ENCODE measurements at places on chromosomes 4 and X.

DNA sequence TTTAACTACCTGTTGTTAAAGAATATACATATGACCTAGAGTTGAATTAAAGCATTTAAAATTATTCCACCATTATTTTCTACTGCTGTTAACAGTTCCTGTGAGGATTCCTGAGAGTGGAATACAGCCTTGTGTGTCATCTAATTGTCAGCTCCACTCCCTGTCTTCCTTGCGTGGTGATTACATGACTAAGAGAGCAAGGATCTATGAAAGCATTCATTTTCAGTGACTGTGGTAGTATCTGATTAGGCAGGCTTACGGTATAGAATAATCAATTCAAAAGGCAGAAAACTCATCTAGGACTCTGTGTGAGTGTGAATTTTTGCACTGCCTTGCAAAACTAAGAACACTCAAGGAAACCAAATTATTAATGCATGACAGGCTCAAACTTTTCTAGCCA is 577.8 kb downstream of the SH3BGRL start:
- no peak for DNase-seq

DNA sequence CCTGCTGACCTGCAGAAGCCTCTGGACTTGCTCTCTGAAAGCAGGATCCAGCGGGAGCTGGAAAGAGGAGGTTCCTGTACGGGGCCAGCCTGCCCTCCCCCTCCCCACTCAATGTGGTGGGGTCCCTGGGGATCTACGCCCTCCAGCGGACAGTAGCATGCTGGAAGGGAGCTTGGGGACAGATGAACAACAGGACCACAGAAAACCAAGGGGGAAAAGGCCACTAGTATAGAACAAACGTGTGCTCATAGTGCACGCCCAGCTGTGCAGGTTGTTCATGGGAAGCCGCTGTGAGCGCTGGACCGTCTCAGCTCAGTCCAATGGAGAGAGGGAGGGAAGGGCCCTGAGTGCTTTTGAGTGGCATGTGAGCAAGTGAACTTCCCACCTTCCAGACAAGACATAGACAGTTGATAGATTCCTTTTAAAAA is 15.8 kb downstream of the HMX1 start:
- no peak for DNase-seq

- peak; percentile 92 for DNase-seq
These were observed at the start of gene TRAM1L1 for GRCh38 chr4:117084866-117085701. Gene TRAM1L1 (minus strand): TSS chr4:117085576. CDS start chr4:117085393, 183 bp downstream.

- DNase-seq: no peak
These were observed 234.1 kb downstream of the STIM2 start for GRCh38 chr4:27094783-27095182.

DNA sequence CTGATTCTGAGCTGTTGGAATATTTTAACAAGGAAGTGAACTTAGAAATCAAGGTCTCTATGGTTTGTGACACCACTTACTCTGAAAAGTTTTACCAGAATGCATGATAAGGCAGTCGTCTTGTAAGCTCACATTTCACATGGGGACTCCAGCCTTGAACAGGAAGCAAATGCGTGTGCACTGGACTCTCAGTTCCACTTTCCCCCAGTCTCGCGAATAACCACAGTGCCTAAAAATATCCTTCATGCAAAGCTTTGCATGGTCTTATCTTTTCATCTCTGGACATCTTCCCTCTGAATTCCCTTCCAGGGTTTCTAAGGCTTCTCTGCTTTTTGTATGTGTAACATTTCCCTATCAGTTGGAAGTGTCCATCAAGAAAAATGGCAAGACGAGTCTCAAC is 581.8 kb downstream of the NLGN4X start:
- no peak for DNase-seq

DNA sequence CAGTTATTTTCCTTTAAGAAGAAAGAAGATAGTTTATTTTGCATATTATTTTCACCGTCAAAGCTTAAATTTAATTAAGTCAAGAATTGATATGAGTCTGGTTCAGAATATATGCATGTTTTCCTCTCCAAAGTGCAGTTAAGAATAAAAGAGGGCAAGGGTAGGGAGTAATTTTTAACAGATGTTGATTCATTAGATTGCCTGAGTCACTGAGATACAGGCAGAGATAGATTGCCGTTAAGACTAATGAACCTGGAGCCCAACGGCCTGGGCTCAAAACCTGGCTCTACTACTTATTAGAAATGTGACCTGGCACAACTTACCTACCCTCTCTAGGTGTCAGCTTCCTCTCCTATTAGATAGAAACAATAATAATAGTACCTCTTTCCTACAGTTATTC is 1037.4 kb upstream of the PABPC4L start:
- DNase-seq: no peak

GRCh38 chr4:99436462-99436861 is 1.3 kb upstream of the ADH7 start:
- DNase-seq: no peak

Measured in GM03348 (cell line).